Right ventricle myocardium superior (tissue), 1 donor: ENCODE measurements at places on chromosomes 11 and 22.

DNA sequence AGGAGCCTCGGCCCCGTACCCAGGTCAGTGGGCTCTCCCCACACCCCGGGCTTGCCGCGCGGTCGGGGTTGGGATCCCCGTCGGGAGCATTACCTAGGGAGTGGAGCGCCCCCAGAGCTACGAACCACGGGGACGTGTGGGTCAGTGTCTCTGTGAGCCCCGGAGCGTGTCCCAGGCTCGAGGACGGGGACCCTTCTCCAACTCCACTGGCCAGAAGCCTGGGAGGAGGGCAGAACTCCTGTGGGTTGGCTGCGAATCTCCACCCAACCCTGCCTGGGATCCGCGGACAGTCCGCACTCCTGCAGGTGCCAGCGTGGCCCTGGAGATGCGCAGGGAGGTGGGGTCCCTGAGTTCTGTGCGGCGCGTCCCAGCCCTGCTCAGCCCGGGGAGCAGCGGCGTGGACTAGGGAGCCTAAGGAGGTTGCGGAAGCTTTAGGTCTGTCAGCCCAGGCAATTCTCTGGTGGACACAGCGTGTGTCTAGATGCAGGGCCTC, 346 bp downstream of the PPFIBP2 start:
- DNase-seq = no peak

DNA sequence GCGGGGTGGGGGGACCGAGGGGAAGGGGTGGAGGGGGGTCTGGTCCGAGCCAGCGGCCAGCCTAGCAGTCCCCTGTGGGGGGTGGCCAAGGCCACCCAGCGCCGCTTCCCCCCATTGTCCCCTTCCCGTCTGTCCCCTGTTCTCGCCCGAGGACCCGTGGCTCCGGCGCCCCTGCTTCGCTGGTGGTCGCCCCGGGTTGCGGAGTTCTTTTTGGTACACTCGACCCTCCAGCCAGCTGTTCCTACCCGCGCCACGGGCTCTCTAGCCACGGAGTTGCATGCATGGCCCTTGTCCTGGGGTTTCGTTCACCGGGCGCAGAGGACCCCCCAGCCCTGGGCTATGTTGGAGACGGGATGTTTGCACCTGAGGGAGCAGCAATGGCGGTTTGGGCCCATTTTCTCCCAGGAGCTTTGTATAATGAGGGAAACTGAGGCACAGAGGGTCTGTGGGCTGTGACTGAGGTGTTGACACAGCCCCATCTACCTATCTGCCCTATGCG, 489 bp downstream of the RNF214 start:
- no peak for DNase-seq

DNA sequence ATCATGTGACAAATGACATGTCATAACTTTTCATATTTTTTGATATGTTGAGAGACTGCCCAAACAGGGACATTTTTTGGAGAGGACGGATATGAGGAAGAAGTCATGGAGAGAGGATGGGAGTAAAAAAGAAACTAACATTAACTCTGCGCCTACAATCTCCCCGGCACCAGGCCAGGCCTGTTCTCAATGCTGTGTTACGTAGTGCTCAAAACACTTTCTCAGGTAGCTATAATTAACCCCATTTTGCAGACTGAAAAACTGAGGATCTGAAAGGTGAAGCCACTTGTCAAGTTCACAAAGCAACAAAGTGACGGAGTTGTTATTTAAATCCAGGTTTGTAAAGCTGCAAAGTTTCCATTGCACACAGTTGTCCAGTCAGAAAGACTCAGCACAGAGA, 17.4 kb upstream of the NOX4 start:
- DNase-seq = no peak

- no peak for DNase-seq
Observed at GRCh38 chr11:11816511-11817314, 25.1 kb upstream of the USP47 start.

DNA sequence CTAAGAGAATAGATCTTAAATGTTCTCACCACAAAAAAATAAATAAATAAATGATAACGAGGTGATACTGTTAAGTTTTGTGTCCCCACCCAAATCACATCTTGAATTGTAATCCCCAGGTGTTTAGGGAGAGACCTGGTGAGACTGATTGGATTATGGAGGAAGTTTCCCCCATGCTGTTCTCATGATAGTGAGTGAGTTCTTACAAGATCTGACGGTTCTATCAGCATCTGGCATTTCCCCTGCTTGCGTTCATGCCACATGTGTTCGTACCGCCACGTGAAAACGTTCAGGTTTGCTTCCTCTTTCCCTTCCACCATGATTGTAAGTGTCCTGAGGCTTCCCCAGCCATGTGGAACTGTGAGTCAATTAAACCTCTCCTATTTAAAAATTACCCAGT, 1514.8 kb upstream of the TENM4 start:
- no peak for DNase-seq

DNA sequence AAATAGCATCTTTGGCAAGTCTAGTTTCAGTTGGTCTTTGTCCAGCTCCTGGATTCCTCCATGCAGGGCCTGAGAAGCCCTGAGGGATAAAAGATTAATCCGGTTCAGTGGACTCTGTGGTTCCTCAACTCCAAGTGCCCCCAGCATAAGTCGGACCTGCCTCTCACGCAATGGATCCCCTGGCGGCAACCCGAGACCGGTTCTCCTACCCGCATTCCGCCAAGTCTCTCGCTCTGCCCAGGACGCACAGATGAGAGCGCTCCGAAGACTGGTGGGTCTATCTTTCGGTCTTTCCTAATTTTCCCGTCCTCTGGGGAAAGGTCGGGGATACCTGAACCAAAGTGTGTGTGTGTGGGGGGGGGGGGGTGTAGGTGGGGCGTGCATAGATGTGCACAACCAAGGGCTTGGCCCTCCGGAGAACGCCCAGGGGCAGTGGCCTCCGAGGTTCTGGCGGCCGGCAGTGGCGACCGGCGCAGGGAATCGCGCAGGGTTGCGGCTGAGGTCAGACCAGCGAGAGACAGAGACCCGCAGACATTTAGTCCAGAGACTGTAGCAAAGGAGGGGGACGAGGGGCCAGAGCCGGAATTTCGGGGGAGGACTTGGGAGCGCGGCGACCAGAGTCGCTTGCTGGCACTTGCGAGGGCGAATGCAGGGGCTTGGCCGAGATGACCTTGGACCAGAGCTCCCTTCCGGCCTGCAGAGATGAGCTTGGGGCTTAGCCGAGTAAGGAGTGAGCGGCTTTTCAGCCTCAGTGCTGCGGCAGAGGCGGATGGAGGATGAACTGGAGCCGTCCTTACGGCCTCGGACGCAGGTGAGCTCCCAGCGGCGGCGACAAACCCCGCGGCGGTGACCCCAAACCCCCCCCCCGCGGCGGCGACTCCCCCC, 712 bp upstream of the SLC2A11 start:
- peak; percentile 61 for DNase-seq
